ENCODE measurements at places on chromosomes 1 and 21. TPM values are rescaled to one million over a fixed set of nuclear protein-coding genes. Genes with fewer than 3 reads are reported as not detected.

Gene DNMT3L
- not detected for total RNA-seq

Gene MYOC
- total RNA-seq, result not detected

Gene SHISA4
- total RNA-seq, result 3.0 TPM

Gene FCMR
- not detected for total RNA-seq

Gene PLA2G2C
- total RNA-seq, result not detected

Gene SPRR2D
- not detected for total RNA-seq

Gene A3GALT2
- total RNA-seq, result not detected

Gene MROH7
- 0.34 TPM for total RNA-seq

Gene CXADR
- 226 TPM for total RNA-seq

Gene FAM151A
- not detected for total RNA-seq

Gene LAMC2
- 0.46 TPM for total RNA-seq

Gene LDLRAD1
- not detected for total RNA-seq

Gene FAM72C
- total RNA-seq, result 14.8 TPM

Gene TMCO4
- 0.40 TPM for total RNA-seq

DNA sequence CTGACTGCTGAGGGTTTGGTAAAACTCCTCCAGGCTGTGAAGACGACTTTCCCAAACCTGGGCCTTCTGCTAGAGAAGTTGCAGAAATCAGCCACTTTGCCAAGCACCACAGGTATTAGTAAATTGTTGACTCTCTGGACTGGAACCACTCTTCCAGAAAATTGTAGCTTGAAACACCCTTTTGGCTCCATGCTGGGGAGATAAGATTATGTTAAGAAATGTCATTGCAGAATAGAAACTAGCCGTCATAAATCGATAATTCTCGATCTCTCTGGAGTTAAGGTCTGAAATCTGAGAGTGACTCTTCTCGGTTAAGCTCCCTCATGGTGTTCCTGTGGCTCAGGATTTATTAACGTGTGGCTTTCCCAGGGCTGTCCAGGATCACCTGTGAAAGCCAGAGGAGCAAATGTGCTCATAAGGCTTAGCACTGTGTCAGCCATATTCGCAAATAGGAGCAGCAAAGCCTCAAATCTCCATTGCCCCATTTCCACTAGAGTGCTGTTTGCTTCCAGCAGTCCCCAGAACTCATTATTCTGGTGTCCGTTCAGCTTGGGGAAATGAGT, 54.6 kb downstream of the ZBTB40 start:
- no peak for DNase-seq

GRCh38 chr1:162380061-162380846, 1.3 kb upstream of the C1orf226 start:
- DNase-seq, result no peak

GRCh38 chr1:147177611-147178380, 5.5 kb upstream of the PRKAB2 start:
- DNase-seq, result no peak

DNA sequence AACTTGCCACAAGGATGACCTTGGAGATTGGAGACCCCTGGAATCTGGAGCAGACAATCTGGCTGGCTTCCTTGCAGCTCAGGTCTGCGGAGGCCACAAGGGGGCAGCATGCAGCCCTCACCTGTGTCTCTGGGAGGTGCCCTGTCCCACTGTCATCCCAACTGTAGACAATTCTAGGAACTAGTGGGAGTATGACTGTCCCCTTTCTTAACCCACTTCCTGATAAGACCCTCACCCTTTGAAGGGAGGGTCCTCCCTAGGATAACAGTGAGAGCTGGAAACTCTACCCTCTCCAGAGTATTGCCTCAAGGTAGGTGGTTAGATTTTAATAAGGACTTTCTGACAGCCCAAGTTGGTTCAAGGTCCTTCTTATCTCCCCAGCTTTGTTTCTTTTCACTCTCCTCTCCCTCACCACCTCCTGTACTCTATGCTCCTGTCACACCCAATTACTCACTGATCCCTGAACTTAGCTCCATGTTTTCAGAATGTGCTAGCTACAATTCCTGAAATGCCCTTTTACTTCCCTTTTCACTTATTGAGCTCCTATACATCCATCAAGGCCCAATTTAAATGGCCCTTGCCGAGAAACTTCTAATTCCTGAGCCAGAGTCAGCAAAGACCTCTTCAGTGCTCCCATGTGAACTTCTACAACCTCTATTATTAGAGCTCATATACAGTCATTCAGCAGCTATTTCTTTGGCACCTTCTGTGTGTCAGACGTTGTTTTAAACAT, 9.2 kb upstream of the KCNQ4 start:
- DNase-seq, result peak; percentile 79

- no peak for DNase-seq
Observed at GRCh38 chr1:246271516-246271915, 235.6 kb downstream of the SMYD3 start.

DNA sequence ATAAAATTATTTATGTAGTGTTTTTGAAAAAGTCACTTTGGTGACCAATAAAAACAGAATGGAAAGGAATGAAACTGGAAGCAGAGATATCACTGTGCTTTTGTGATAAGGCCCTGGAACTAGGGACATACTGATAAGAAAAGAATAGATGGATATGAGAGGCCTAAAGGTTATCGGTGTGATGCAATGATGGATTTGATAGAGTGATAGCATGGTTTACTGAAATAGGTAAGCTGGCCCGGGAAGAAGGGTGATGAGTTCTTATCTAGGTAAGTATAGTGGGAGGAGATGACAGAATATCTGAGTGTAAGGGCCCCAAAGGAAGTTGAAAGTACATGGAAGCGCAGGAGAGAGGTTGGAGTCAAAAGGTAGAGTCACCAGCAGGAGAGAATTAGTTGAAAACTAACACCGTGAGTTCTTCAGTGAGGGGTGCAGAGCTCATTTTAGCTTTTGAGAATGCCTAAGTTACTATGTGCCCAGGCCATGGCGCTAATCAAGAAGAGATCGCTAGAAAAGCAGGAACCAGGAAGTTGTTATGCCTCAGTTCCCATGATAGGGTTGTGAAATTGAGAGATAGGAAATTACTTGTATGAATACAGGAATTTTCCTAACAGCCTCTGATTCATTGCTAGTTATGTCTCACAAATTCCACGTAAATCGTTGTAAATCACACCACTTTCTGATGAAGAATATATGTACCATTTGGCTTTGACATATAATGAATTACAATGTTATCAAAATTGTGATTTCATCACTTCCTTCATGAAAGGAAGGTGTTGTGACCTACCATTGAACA, 115.3 kb downstream of the PLA2G4A start:
- DNase-seq, result no peak

DNA sequence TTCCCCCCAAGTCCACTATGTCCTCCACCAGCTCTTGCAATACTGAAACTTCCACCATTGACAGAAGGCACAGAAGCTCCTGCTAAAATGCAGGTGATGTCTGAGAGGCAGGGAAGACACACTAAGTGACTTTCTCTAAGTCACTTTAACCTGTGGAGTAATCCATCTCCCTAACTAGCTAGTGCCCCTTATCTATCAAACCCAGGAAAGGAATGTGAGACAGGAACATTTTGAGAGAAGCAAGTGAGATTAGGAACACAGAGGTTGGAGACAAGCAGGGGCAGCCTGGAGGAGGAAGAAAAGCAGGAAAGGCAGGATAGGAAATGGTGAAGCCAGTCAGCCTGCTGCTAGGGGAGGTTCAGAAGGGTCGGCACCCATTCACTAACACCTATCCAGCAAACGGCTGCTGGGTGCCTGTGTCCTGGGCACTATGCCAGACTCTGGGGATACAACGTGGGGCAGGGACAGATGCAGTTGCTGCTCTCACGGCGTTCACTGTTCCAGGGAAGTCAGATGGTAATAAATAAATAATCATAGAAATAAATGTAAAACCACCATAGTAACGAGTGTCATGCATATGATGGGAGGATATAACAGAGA, 7.0 kb downstream of the GPA33 start:
- DNase-seq, result no peak

DNA sequence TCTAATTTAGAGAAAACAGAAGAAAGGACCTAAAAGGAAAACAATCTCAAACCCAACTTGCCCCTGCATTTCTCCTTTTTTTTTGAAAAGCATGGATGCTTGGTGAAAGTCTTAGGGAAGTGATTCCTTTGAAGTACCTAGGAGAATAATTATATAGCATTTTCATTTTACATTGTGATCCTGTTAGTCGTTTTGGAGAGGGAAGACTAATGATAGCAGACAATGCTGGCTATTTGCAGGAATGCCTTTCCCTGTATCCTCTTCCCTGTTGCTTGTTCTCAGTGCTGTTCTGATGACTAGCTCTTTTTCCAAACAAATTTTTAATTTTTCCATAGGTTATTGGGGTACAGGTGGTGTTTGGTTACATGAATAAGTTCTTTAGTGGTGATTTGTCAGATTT, 53.9 kb downstream of the LAMC1 start:
- no peak for DNase-seq

DNA sequence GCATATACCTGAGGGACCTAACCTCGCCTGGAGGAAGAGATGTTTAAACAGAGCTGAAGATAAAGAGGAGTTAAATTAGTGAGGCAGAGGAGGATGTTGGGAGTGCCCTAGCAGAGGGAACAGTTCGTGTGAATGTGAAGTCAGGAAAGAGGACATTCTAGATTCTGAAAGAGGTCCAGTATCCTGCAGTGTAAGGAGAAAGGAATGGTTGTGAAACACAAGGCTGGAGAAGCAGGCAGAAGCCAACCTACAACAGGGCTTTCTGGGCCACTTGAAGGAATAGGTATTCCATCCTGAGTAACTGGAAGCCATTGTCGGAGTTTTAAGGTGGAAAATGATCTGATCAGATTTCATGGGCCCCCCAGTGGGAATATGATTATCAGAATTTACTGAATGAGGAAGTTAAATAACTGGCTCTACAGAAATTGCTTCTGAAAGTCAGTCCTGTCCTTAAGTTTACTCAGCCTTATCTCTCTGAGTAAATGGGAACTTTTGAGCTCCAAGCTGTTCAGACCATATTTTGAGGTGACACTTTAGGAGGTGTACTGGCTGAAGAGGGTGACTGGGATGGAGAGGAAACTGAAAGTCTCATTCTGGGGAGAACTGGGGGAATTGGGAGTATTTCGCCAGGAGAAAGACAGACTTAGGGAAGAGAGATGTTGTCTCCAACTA, 24.4 kb upstream of the FAAH start:
- no peak for DNase-seq

- DNase-seq, result no peak
Observed at GRCh38 chr1:10965546-10966226, 46.8 kb upstream of the TARDBP start.

- DNase-seq, result no peak
Observed at GRCh38 chr21:39915881-39916280, 48.6 kb downstream of the PCP4 start.

GRCh38 chr1:18032172-18032859, 75.3 kb upstream of the IGSF21 start:
- DNase-seq, result peak; percentile 40

DNA sequence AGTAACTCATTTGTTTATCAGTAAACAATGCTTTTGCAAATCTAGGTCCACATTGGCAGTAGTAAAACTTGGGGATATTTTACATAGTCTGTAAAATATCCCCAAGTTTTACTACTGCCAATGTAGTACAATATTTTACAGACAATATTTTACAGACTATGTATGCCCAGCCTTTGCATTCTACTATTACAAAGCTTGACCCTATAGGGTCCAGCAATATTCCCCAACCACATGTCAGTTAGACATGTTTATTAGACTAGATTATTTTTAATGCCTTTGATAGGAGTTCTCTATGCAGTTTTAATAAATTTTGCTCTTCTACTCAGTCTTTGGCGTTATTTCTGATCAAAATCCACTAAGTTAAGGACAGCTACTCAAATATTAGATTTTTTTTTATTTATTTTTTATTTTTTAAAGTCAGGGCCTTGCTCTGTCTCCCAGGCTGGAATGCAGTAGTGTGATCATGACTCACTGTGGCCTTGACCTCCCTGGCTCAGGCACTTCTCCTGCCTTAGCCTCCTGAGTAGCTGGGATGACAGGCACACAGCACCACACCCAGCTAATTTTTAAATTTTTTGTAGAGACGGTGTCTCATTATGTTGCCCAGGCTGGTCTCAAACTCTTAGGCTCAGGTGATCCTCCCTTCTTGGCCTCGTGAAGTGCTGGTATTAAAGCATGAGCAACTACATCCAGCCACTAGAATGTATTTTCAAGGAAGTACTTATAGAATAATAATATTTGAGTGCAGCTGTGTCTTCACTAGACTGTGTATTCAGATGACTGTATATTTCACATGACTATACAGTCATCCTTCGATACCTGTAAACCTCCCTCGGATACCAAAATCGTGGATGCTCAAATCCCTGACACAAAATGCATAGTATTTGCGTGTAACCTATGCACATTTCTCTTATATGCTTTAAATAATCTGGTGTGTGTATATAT, 19.8 kb downstream of the MIER1 start:
- no peak for DNase-seq

DNA sequence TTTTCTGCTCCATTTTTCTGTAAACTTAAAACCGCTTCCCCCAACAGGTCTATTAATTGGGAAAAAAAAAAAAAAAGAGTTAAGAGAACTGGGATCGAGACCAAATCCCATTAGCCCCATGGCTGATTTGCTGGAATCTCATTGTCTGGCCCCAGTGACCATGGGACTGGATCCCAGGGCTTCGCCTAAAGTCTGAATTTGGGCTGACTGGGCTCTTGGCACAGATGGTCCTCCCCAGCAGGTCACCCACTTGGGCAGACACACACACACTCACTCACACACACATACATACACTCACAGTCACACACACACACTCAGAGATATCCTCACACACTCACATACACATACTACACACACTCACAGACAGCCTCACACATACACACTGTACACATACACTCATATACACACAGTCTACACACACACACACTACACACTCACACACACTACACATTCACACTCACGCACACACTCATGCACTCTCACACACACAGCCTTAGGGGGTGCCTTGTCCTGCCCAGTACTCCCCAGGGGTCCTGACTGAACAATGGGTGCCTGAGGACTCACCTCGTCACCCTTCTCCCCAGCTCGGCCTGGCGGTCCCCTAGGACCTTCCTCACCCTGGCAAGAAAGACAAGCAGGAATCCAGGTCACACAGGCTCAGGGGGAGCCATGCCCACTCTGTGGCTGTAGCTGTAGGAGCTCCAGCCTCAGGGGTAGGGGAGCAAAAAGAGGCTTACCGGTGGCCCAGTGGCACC, 7.5 kb downstream of the COL9A2 start:
- peak; percentile 94 for DNase-seq

DNA sequence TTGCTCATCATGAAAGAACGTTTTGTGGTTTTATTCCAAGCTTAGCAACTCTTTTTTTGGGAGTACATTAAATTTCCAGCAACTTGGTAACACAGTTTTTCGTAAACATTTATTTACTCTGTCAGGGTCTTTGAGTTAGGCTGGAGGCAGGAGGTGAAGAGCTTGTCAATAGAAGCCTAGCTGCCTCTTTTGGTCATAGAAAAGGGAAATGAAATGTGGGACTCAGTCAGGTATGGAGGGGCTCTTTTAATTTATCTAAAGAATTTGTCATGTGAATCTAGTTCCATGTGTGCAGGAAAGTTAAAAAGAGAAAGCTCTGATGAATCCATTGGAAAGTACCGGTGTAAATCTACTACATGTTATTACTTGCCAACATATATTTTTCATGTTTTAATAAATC, 45.9 kb upstream of the PRMT6 start:
- DNase-seq, result no peak

DNA sequence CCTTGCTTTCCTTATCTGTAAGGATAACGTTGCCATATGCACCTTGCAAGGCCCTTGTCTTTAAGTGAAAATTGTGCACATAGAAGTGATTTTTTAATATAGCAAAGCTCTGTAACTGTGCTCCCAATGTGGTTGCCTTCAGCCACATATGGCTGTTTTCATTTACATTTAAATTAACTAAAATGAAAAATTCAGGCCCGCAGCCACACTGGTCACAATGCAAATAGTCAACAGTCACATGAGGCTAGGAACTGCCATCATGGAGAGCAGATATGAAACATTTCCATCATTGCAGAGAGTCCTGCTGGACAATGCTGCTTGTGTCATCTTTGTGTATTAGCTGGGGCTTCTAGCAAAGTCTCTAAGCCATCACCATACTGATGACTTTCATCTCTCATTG, 83.4 kb downstream of the PGBD5 start:
- DNase-seq, result no peak

Measured in neural progenitor cell (in vitro differentiated cells).